ENCODE measurements at places on chromosomes 4 and X. TPM values are rescaled to one million over a fixed set of nuclear protein-coding genes. Genes with fewer than 3 reads are reported as not detected.

ATP2B3 gene
- not detected for total RNA-seq

PLAC8 gene
- 2.5 TPM for total RNA-seq

TRIML2 gene
- not detected for total RNA-seq

ZAR1 gene
- total RNA-seq, result 0.19 TPM

YY2 gene
- 1.5 TPM for total RNA-seq

DSPP gene
- not detected for total RNA-seq

GASK1B gene
- total RNA-seq, result 200 TPM

F9 gene
- not detected for total RNA-seq

CDKN2AIP gene
- total RNA-seq, result 12.7 TPM

LRIT3 gene
- under 0.01 TPM for total RNA-seq

BEX4 gene
- 15.7 TPM for total RNA-seq

ERAS gene
- not detected for total RNA-seq

FMR1NB gene
- total RNA-seq, result not detected

Data from vein endothelial cell (primary cell).